ENCODE measurements at places on chromosomes 5 and 9.

GRCh38 chr9:84570482-84571154 is 98.9 kb upstream of the NTRK2 start:
- peak; percentile 40 for DNase-seq

DNA sequence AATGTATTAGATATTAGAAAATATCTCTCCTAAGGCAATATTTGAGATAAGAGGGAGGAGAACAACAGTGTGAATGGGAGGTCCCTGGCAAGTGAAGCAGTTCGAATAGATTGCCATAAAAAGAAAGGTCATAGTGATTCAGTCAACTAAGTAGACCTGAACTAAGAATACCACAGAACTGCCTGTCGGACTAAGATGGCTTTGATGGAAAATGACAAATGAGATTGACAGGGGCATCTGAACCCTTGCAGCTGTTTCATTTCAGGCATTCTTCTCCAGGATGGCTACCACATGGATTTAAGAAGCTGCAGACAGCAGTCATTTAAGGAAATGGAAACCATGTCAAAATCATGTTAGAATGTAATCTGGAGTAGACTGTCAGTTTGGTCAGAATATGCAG is 308.4 kb upstream of the MEF2C start:
- no peak for DNase-seq

DNA sequence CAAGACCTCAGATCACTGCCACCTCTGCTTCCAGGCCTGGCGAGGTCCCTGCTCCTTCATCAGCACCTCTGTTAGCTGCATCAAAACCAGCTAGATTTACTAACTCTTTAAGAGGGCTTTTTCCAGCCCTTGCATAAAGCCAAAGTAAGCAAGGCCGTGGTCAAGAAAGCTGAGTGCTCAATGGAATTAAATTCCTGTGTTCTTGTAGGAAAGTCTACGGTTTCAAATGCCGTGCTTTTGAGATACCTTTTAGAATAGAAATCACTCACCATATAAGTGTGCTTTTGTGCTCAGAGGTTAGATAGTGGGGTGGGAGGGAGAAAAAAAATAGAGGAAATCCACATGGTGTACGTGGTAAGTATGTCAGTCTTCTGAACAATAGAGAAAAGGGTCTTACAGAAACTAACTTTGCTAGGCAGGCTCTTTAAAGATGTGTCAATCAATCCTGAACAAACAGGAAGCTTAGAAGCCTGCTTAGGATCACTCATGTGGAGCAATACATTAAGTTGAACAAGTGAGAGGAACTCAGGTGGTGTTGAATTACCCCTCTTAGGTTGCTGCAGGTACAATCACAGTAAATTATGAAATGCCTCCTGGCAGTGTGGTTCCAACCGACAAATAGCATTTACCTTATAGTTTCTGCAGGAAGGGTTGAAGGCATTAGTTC is 79.7 kb downstream of the SEMA6A start:
- DNase-seq: no peak

GRCh38 chr5:141868541-141868940 is 9.7 kb downstream of the PCDH1 start:
- DNase-seq: no peak

- DNase-seq: peak; percentile 85
Measured at GRCh38 chr5:100827481-100827889, 75.6 kb downstream of the ST8SIA4 start.

GRCh38 chr5:134072471-134073210 is 41.8 kb upstream of the TCF7 start:
- DNase-seq: no peak
